ENCODE measurements at places on chromosomes 5 and 9.

DNA sequence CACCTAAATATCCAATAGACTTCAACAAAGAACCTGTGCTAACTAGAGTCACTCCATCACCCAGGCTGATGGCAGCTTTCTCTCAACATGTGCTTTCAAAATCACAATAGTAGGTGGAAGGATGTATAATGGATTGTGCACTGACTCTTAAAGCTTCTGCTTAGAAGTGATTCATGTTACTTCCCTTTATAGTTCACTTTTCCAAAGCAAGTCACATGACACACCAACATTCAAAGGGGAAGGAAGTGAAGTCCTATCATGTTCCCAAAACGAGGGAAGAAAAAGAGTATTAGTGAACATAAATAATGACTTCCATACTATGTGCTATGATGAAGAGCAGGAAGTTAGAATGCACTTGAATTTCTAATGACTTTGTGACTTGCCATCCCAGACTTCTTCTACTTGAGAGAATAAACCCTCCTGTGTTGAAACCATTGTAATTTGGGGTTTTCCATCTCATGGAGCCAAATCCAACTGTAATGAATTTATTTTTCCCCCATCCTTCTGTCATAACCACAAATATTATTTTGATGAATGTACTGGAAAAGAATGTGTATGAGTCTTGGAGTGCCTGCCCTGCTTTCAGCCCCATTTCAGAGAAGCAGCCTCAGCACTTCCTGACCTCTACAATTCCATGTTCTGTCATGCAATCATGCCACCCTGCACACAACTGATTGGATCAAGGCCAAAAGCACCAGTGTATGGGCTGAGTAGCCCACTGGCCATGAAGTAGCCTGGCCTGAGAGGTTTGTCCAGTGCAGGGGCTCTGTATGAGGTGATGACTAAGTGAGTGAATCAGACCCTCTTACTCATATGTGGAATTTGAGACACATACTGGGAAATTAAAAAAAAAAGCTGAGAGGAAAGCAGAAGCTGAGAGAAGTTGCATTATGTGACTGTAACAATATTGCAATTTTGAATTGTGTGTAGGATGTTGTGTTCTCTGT, 525.9 kb upstream of the CLINT1 start:
- DNase-seq, result peak; percentile 75

- DNase-seq, result no peak
These were observed 212.4 kb downstream of the TLE1 start for GRCh38 chr9:81476813-81477490.

GRCh38 chr5:171895081-171895480, 109.5 kb downstream of the SMIM23 start:
- no peak for DNase-seq

DNA sequence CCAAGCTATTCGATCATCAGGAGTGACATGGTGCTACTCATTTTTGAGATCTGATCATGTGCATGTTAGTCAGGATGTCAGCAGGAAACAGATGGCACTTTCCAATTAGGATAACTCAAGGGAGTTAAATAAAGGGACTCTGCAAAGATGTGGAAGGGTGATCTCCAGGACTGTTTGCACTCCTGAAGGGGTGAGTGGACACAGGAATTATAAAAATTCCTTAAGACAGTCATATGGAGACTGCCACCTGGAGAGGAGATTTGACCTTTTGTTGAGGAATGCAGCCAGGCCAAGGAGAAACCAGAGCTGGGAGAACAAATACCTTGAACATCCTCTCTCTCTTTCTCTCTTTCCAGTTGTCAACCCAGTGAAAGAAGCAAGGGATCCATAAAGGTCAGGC, 189.1 kb downstream of the GABRG2 start:
- DNase-seq, result peak; percentile 19

GRCh38 chr5:101532430-101532829, 629.3 kb upstream of the ST8SIA4 start:
- no peak for DNase-seq

GRCh38 chr9:13140843-13141592, 138.5 kb downstream of the MPDZ start:
- DNase-seq, result no peak
